Activated T-helper 1 cell treated with anti-CD3 and anti-CD28 coated beads, Interleukin-2, amount 50 U/mL, for 16 hours (primary cell): ENCODE measurements at places on chromosomes 7 and 10.

GRCh38 chr10:113893570-113893969 lies 39.1 kb downstream of the NHLRC2 start:
- DNase-seq = no peak

DNA sequence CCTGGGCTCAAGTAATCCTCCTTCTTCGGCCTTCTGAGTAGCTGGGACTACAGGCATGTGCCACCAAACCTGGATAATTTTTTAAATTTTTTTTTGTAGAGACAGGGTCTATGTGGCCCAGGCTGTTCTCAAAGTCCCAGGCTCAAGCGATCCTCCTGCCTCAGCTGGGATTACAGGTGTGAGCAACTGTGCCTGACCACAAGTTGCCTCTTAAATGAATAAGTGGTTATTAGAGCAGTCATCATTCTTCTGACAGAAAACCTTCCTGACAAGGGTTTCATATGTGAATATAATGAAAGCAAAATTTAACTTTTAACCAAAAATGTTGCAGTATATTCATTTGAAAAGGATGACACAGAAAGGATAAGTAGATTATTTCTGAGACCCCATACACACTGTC lies 532.5 kb downstream of the GRM8 start:
- DNase-seq = no peak

DNA sequence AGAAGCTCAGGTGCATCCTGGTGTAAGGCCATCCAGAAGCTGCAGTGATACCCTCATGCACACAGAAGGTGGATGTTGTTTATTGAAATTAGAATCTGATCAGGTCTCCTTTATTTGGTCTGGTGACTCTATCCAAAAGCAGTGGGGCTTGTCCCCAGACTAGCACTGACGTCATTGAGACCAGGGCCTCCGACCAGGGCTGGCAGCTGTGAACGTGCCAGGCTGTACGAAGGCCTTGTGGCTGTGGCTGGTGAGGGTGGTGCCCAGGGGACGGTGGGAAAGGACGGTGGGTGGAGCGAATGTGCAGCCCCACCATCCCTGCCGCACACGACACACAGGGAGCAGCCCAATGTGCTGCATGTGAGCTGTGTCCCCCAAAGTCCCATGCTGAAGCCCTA lies 160.0 kb downstream of the ADARB2 start:
- no peak for DNase-seq

DNA sequence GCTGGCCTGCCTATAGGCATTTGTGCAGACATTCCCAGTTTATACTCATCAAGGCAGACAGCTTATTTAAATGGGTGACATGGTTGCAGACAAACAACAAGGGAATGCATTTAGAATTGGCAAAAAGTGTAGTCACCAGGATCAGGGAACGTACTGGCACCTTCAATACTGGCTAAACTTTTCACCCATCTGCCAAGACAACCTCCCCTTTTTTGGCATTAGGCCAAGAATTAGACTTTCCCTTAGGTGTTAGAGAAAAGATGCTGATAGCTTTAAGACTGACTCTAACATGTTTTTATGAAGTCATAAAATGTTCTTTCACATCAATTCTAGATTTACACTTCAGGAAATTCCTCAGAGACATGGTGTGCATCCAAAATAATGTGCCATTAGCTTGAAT lies 365.9 kb downstream of the PHTF2 start:
- DNase-seq = no peak

DNA sequence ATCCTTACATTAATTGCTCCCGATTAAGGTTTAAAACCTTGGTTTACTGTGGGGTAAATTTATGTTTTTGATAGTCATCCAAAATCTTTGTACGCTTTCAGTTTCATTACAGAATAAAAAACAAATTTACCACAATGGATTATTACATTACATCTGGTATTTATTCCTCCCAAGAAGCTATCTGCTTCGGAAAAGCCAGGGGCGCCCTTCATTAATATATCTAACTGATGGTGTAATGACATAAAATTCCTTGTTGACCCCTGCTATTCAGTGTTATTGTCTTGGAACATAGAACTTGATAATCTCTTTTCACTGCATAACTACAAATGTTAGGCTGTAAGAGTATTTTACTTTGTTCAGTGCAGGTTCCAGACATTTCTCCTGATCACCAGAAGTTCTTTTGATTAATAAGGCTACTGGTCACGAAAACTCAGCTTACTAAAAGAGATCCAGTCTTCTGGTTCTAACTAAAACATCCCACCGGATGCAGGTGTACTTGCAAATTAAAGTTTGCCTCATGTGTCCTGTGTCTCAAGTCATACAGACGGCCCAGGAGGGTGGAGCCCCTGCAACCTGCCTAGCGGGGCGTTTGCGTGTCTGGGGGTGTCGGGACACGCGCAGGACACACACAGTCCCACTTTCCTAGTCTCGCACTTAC lies 581 bp upstream of the GLCCI1 start:
- DNase-seq = no peak

DNA sequence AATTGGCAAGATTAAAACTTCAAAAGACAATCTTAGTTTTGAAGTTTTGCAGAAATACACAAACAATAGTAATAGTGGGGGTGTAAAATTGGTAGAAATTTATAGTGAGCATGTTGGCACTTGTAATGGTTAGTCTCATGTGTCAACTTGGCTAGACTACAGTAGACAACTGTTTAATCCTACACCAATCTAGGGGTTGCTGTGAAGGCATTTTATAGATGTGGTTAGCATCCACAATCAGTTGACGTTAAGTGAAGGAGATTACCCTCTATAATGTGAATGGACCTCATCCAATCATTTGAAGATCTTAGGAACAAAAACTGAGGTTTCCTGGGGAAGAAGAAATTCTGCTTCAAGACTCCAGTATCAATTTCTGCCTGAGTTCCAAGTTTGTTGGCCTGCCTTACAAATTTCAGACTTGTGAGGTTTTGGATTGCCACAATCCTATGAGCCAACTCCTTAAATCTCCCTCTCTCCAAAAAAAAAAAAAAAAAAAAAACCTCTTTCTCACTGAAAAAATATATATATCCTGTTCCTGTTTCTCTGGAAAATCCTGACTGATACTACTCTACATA lies 531.6 kb upstream of the IGFBP3 start:
- DNase-seq = no peak

DNA sequence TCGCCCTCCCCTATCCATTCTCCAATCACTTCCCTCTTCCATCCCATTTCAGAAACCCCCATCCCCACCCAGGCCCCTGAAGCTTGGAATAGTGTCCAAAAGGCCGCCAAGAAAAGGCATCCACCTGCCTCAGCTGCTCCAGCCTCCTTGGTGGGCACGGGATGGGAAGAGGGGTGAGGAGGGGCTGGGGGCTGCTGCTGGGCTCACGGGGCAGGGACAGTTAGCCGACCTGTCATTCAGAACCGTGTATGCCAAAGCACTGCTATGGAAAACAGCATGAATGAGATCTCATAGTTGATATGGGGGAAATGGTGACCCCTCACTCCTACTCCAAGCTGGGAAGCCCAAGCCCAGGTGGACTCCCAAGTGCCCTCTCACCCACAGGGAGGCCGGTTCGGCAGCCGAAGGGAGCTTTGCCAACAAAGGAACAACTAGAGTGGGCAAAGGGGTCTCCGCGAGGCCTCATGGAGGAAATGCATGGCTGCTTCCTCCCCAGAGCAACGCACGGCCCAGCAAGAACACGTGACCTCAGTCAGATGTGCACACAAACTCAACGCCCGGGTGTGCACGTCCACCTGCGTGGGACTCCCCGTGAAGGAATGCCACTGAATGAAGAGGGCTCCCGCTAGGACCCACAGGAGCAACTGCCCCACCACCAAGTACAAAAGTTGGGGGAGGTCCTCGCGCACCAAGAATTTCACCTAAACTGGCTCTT lies 52.5 kb downstream of the EBF3 start:
- no peak for DNase-seq

- DNase-seq = no peak
These were observed 64.9 kb downstream of the PAX2 start for GRCh38 chr10:100810091-100810834.

DNA sequence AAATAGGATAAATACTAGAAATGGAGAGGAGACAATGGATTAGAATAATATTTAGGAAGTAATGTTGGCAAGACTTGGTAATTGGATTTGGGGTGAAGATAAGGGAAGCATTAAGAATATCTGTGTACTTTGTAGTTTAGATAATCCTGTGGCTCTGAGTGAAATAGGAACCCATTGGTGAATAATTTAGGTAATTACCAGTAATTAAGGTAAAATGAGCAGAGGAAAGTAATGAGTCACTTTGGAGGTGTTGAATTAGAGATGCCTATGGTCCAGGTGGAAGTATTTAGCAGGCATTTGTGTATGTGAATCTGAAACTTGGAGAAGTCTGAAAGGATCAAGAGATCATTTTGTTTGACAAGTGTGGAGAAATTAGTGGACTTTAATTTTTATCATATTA lies 5.7 kb downstream of the C1GALT1 start:
- DNase-seq = no peak
